Airway epithelial cell (primary cell): ENCODE measurements at places on chromosomes 1 and 21. TPM values are rescaled to one million over a fixed set of nuclear protein-coding genes. Genes with fewer than 3 reads are reported as not detected.

ACTL8 gene
- total RNA-seq = 0.85 TPM in 1 of 2 replicates, not detected in the other

OR2G6 gene
- not detected in 2 replicates for total RNA-seq

LCA5L gene
- total RNA-seq = 0.42 and 0.51 TPM in 2 replicates

SHE gene
- total RNA-seq = not detected in 2 replicates

TMEM54 gene
- total RNA-seq = 308 and 320 TPM in 2 replicates

CBR3 gene
- total RNA-seq = 8.3 and 12.8 TPM in 2 replicates

KMO gene
- total RNA-seq = not detected in 2 replicates

LAX1 gene
- not detected in 2 replicates for total RNA-seq

CD247 gene
- not detected in 2 replicates for total RNA-seq

DENND2D gene
- total RNA-seq = 15.0 and 15.1 TPM in 2 replicates

FMO2 gene
- total RNA-seq = not detected in 2 replicates

DUSP23 gene
- total RNA-seq = 42.0 and 75.6 TPM in 2 replicates

ADORA1 gene
- 0.09 and 0.14 TPM in 2 replicates for total RNA-seq

OR2L5 gene
- total RNA-seq = not detected in 2 replicates

LRRC8B gene
- 9.1 and 14.5 TPM in 2 replicates for total RNA-seq

SLC2A5 gene
- 0.37 and 0.42 TPM in 2 replicates for total RNA-seq

ADGRL4 gene
- total RNA-seq = 0.14 and 0.21 TPM in 2 replicates

CNTN2 gene
- total RNA-seq = 0.07 TPM in 1 of 2 replicates, not detected in the other

KCNH1 gene
- total RNA-seq = not detected in 2 replicates

ACKR1 gene
- not detected in 2 replicates for total RNA-seq

GPR161 gene
- total RNA-seq = 8.5 and 11.8 TPM in 2 replicates

ANKRD13C gene
- 7.6 and 10.7 TPM in 2 replicates for total RNA-seq

KRTAP19-1 gene
- total RNA-seq = not detected in 2 replicates

SPSB1 gene
- 11.3 and 19.6 TPM in 2 replicates for total RNA-seq

KCNE1 gene
- 0.49 TPM in 1 of 2 replicates, not detected in the other for total RNA-seq

EFCAB7 gene
- total RNA-seq = 2.0 and 3.4 TPM in 2 replicates

NPPB gene
- total RNA-seq = not detected in 2 replicates

CHML gene
- 6.0 and 7.1 TPM in 2 replicates for total RNA-seq

ZNF593OS gene
- not detected in 2 replicates for total RNA-seq

ZMYND12 gene
- total RNA-seq = 0.09 and 0.99 TPM in 2 replicates

HSF2BP gene
- 5.5 and 10.6 TPM in 2 replicates for total RNA-seq

TPM3 gene
- total RNA-seq = 358 and 470 TPM in 2 replicates

OR2L13 gene
- total RNA-seq = not detected in 2 replicates

NBPF8 gene
- total RNA-seq = 2.5 and 3.6 TPM in 2 replicates

IGSF3 gene
- total RNA-seq = 61.4 and 79.1 TPM in 2 replicates

ELK4 gene
- 7.6 and 12.3 TPM in 2 replicates for total RNA-seq

GJB5 gene
- total RNA-seq = 105 and 109 TPM in 2 replicates

RNF186 gene
- not detected in 2 replicates for total RNA-seq

ACOT11 gene
- total RNA-seq = 6.2 and 8.2 TPM in 2 replicates

C4BPB gene
- not detected in 2 replicates for total RNA-seq

TMEM81 gene
- 0.78 and 1.9 TPM in 2 replicates for total RNA-seq

IVL gene
- total RNA-seq = 46.3 and 60.1 TPM in 2 replicates

RIPPLY3 gene
- total RNA-seq = 0.70 and 1.1 TPM in 2 replicates

FPGT gene
- total RNA-seq = 9.7 and 13.6 TPM in 2 replicates

DMBX1 gene
- total RNA-seq = not detected in 2 replicates

RGSL1 gene
- total RNA-seq = not detected in 2 replicates

TMPRSS15 gene
- total RNA-seq = not detected in 2 replicates

TAS1R1 gene
- not detected in 2 replicates for total RNA-seq

SPRR4 gene
- total RNA-seq = not detected in 2 replicates

LCK gene
- total RNA-seq = 0.37 and 2.5 TPM in 2 replicates
